ENCODE measurements at places on chromosomes 12 and 14. TPM values are rescaled to one million over a fixed set of nuclear protein-coding genes. Genes with fewer than 3 reads are reported as not detected.

The CACNA1C gene
- total RNA-seq = 0.05 TPM

The PLEKHD1 gene
- total RNA-seq = 0.07 TPM

The FAIM2 gene
- 0.22 TPM for total RNA-seq

The HCAR3 gene
- not detected for total RNA-seq

The BIN2 gene
- 39.5 TPM for total RNA-seq

The NUBPL gene
- total RNA-seq = 14.3 TPM

The NPFF gene
- total RNA-seq = not detected

The GLI1 gene
- 0.83 TPM for total RNA-seq

The KRT73 gene
- total RNA-seq = not detected

The POTEG gene
- total RNA-seq = not detected

The ALDH1L2 gene
- total RNA-seq = 5.7 TPM
